Kidney glomerular epithelial cell (primary cell): ENCODE measurements at places on chromosomes 2 and 18.

DNA sequence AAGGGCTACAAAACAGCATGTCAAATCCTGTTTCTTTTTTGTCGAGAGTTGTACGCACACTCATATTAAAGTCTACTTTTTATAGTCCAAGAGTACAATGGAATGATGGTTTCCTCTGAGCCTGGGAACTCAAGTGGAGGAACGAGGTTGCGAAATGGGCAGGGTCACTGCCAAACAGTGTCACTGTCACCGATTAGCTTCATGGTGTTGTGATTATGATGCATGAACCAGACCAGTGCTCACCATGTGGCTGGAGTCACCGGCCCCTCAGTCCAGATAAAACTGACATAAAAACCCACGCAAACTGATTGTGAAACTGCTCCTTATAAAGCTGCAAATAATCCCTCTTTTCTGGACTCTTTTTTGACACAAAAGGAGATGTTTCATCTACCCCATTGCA, 122.0 kb downstream of the COPS8 start:
- no peak for DNase-seq

DNA sequence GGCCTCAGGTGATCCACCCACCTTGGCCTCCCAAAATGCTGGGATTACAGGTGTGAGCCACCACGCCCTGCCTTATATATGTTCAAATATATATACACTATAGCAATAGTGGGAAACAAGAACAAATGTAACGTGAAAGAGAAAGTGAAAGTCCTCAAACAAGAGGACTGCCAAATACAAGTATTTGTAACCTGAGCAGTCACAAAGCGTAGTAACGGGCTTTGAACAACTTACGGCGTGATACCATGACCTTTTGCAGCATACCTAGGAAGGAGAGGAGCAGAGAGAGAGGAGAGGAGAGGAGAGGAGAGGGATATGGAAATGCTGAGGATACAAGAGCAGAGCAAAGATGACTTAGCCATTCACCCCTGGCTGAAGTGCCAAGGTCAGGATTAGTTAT, 113.8 kb upstream of the RGPD4 start:
- no peak for DNase-seq

DNA sequence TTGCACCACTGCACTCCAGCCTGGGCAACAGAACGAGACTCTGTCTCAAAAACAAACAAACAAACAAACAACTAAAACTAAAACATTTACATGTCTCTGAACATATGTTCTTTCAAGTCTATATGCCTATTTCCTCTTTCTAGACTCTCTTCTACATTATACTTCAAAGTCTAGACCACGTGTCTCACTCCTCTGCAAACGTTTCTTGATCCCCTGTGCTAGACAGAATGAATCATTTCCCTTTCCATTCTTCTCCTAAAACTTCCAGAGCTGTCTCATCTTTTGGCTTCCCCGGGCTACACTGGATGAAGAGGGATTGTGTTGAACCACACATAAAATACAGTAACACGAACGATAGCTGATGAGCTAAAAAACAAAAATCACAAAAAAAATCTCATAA, 67.1 kb downstream of the BAZ2B start:
- DNase-seq: no peak

GRCh38 chr2:38176619-38177021, 100.7 kb upstream of the CYP1B1 start:
- peak; percentile 80 for DNase-seq

GRCh38 chr18:20971886-20972267, 139.7 kb downstream of the ROCK1 start:
- DNase-seq: no peak

GRCh38 chr2:127416506-127417001, 1.7 kb upstream of the PROC start:
- DNase-seq: no peak

- DNase-seq: no peak
These were observed 3.8 kb downstream of the MRPL30 start for GRCh38 chr2:99184811-99185210.

GRCh38 chr2:190545555-190546385, 11.2 kb upstream of the NEMP2 start:
- DNase-seq: peak; percentile 48

- no peak for DNase-seq
These were observed 119.0 kb downstream of the RPIA start for GRCh38 chr2:88810488-88810887.

GRCh38 chr2:236250286-236250685, 13.9 kb downstream of the ASB18 start:
- DNase-seq: no peak

DNA sequence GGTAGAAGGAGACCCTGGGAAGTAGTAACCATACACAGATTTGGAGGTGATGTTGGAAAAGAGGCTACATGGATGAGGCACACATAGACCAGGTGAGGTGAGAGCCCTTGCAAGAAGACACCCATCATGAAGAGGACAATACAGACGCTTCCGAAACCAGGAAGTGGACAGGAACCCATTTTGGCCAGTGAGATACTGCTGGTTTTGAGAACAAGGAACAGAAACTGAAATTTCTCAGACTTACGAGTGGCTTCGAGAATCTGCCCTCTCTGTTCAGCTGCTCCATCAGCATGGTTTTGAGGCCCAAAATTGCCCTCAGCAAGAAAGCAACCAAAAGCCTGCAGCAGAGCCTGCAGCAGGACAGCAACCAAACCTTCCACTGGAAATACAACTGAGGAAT, 479.1 kb upstream of the NRXN1 start:
- no peak for DNase-seq

DNA sequence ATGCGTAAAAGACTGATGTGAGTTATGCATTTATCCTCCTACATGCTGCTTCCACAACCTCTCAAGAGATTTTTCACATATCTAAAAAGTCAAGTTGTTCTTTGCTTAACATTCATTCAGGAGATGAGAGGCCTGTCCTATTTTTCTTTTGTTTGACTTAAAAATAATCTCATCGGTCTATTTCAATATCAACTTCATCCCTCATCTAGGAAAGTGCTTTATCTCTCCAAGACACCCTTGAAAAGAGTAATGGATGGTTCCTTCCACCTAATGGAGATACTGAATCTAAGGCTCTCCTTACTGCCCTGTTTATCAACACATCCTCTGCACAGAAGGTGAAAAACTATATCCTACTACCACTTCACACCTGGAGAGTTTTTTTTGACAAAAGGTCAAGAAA, 2.4 kb downstream of the NFE2L2 start:
- no peak for DNase-seq

- no peak for DNase-seq
These were observed 4.1 kb upstream of the PRR30 start for GRCh38 chr2:27143285-27143684.

DNA sequence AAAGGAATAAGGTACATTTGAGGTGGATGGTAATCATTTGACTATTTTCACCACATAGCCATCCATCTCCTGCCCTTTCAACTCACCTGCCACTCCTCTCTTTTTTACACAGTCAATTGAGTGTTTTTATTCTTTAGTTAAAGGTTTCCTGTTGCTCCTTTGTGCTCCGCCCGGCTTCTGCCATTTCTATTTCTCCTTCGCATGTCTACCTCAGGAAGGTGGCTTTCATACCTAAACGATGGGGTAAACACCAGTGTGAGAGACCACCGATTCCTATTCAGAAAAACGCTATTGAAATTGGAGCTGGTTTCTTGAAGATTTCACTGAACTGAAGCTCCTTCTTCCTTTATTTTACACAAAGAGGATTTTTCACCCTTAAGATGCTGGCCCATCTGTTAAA, 1628.0 kb upstream of the PIK3C3 start:
- no peak for DNase-seq
